ENCODE measurements at places on chromosomes 7 and 10.

DNA sequence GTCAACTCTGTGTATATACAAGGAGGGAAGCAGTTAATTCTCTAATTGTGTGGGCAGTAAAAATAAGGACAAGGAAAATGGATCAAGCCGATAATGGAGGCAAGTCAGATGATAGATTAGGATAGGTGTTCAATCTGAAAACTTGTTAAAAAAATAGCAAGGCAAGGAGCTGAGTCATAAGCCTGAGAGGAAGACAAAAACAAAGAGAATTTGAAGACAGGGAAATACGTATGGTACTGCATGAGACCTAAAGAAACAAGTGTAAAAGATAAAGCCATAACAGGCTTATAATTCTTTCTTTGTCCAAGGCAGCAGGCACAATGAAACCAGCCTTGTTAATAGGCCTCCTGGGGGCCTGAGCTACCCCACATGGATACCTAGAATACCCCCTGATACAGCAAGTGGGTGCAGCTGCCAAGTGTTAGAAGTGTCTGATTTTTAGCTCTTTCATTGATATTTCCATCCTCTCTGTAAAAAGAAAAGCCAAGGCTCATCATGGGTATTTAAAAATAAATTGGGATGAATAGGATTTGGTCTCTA, 1570.6 kb upstream of the LRRTM3 start:
- DNase-seq: no peak

DNA sequence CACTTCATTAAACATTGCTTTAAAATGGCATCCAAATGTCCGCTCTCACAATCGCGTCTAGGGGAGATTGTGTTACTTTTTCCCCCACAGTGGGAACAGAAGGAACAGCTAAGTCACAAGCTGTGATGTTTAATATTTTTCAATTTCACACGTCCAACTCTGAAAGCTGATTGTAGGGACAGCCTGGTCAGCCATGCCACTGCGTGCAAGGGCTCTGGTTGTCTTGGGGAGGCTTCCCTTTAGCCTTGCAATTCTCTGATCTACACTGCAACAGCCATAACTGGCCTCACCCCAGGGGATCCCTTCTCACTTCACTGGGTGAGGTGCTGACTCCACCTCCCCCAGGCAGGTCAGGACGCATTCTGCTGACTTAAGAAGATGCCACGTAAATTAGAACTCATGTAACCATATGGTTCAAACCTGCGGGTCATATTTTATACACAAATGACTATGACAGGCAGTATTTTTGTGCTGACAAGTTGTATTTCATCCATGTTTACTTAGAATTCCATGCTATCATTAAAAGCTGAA, 425.2 kb upstream of the NFE2L3 start:
- no peak for DNase-seq

GRCh38 chr10:69609077-69609476, 21.0 kb upstream of the FAM241B start:
- no peak for DNase-seq

DNA sequence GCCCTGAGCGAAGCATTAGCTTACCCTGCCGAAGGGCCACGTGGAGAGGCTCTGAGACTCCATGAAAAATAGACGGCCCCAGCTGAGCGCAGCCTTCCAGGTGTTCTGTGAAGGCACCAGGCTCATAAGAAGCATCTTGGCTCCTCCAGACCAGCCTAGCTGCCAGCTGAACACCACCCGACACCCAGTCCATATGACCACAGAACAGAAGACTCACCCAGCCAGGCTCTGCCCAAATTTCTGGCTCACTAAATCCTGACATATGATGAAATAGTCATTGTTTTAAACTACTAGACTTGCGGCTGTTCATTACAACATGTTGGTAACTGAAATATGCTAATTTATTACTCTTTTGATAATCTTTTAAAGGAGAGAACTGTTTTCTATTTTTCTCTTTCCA, 99.5 kb upstream of the ABI1 start:
- no peak for DNase-seq

- no peak for DNase-seq
These were observed 248.0 kb downstream of the RPS24 start for GRCh38 chr10:78281627-78282026.

GRCh38 chr10:63464402-63465292, 1.1 kb downstream of the JMJD1C start:
- no peak for DNase-seq

DNA sequence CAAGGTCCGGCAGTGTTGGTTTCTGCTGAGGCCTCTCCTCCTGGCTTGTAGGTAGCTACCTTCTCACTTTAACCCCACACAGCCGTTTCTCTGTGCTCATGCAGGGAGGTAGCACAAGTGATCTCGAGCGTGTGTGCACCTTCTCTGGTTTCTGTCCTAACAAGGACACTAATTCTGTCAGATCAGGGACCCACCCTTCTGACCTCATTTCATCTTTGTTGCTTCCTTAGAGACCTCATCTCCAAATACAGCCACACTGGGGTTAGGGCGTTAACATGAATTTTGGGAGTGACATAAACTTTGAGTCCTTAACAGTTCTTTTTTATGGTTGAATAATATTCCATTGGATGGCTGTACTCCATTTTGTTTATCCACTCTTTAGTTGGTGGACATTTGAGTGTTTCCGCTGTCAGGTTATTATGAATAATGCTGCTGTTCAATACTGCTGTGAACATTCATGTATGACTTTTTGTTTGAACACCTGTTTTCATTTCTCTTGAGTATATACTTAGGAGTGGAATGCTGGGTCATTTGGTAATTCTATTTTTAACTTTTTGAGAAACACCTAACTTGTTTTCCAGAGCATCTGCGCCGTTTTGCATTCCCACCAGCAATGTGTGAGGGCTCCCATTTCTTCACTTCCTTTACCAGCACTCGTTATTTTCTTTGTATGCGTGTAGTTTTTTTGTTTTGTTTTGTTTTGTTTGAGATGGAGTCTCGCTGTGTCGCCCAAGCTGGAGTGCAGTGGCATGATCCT, 57.5 kb downstream of the LCOR start:
- DNase-seq: no peak

GRCh38 chr7:6130007-6130587, 98.9 kb downstream of the ANKRD61 start:
- DNase-seq: peak; percentile 77

DNA sequence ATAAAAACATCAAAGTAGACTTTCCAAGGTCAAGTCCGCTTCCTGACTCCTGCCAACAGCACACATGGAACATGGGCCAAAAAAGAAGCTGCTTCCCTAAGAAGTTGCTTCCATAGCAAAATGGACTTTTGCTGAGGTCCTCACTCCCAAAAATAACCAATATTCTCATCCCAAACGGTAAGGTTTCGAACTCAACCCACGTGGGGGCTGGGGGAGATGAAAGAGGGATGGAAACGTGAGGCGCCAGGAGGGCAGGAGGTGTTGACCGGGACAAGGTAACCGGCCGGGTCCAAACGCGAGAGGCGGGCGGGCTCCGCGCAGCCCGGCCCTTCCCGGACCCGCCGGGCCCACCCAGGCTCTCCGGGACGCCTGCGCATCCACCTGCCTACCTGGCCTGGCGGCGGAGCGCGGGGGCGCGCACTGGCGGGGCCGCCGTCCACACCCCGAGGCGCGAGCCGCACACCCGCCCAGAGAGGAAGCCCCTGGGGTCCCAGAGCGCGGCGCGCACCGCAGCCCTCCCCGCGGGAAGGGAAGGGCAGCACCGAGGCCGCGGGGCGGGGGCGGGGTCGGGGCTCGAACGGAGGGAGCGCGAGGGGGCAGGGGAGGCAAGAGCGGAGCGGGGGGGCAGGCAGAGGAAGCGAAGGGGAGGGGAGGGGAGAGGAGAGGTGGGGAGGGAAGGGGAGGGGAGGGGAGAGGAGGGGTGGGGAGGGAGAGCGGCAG, 742 bp downstream of the LMBR1 start:
- peak; percentile 85 for DNase-seq

- no peak for DNase-seq
These were observed 12.5 kb upstream of the KEL start for GRCh38 chr7:142974626-142975025.

DNA sequence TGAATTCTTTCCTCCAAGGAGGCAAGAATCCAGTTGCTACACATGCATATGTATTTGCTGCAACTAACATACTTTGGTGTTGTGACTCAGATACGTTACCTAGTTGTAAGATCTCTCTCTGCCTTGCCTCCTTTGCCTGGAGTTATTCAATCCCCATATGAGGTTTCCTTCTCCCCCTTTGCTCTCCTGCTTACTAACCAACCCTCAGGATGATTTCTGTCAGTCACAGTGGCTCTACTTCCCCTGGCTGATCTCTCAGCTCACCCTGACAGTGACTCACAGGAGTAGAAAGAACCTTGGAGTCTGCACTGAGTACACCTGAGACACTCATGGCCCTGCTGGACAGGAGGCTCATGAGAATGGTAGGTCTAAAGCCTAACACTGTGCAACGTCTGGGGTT, 92.0 kb downstream of the TMEM106B start:
- DNase-seq: no peak

- peak; percentile 54 for DNase-seq
These were observed 492.9 kb downstream of the PTPRN2 start for GRCh38 chr7:158094671-158095226.

DNA sequence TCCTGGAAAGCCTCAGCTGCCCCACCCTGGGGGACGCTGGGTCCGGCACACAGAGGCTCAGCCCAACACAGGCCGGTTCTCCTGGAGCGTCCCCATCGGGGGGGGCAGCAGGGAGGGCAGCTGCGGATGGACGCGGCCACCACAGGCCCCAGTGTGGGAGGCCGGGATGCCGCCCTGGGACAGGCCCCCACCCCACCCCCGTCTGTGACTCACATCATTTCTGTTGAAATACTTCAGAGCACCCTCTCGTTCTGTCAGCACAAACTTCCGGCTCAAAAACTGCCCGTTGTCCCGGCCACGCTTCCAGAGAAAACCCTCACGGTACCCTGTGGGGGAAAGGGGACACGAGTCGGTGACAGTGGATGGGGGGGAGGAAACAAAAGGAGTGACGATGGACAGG, 28.5 kb downstream of the GET4 start:
- no peak for DNase-seq

GRCh38 chr7:28627263-28627653, 214.9 kb downstream of the CREB5 start:
- DNase-seq: no peak

- DNase-seq: no peak
These were observed 1.1 kb upstream of the TNS3 start for GRCh38 chr7:47582764-47583738.

- DNase-seq: no peak
These were observed 92.3 kb downstream of the DNAJB6 start for GRCh38 chr7:157429001-157429679.

DNA sequence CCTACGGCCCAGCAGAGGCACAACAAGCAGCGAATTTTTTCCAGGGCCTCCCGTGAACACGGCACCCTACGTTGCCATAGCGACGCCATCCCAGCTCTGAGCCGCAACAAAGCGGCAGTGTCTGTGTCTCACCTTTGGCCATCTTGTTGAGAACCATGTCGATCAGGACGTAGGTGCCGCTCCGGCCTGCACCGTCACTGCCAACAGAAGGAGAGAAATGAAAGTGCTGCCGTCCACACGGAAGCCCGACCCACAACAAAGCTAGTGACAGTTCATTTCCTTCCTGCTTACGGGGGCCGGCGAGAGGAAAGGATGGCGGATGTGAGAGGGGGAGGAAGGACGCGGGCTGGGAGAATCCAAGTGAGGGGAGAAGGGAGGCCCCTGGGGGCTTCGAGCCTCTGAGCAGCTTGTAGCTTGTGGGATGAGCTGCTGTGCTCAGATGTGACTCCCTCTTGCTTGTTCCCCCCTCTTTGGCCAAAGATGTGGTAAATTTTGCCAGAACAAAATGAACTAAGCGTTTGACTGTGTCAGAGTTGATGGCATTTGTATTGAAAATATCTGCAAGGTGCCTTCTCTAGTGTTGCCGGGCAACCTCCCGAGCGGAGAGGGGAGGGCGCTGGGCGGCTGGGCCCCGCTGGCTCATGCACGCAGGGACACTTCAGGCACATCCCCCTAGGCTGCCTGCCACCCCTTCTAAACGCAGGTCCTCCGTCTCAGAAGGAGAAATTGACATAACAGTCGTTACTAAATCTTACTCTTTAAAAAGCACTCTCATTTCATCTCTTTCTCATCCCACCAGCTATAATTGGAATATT, 232.2 kb downstream of the DNAJB6 start:
- no peak for DNase-seq

- DNase-seq: no peak
These were observed 28.6 kb upstream of the NDST2 start for GRCh38 chr10:73840056-73840402.

DNA sequence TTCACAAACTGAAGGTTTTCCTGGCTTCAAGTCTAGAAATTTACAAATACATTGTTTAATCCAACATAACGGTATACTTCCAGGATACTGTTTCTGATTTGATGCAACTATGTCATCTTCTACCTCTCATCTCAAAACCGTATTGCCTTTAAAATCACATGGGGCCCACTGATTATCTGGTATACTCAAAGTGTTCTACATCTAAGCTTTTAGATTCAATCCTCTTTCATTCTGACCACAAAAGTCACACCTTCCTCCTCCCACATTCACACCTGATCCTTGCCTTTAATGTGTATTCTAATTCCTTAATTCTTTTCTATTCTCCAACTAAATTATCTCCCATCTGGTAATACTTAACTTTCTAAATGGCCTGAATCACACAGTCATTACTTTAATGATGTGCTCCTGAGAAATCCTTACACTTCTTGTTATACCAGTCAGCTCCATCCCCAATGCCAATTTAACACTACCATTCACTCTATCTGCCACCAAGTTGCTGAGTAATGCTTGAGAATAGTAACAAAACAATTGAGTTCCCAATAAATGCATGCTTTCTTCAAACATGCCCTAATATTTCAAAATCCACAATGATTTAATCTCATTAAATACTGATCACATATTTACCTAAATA, 13.0 kb downstream of the ATAD1 start:
- DNase-seq: no peak

GRCh38 chr10:49744924-49745605, 17.1 kb downstream of the OGDHL start:
- peak; percentile 72 for DNase-seq

DNA sequence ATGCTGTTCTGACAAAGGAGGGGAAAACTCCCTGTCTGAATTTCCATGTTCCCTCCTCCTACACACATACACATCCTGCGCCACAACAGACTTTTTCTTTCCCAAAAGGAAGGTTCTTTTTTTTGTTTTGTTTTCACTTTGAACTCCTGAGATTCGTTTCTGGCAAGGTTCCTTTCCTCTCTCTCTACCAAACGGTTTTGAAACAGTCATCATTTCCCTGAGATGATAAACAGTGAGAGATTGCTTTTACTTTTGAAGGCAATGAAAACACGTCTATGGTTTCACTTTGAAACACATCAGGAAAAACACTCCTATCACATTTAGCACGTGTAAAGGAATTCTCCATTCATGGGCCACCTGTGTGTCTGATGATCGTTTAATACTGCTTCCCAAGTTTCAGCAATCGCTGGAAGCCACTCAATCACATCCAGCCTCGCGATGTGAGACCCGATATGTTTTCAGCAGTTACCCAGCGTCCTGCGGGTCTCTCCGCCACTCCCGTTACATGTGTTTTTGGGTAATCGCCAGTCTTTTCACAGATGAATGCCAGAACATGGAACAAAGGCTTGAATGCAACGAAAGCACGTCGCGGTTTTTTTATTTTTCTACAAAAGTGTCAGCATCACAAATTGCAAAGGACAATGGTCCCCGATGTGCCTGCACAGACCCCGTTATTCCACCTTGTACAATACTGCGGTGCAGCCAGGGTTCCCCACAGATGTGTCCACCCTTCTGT, 62.8 kb upstream of the CUX1 start:
- DNase-seq: no peak

GRCh38 chr7:73703757-73704639, 15.5 kb downstream of the STX1A start:
- DNase-seq: no peak
